ENCODE measurements at places on chromosomes 6 and 20.

- DNase-seq = no peak
Observed at GRCh38 chr20:3673221-3674070, 8.4 kb downstream of the ADAM33 start.

DNA sequence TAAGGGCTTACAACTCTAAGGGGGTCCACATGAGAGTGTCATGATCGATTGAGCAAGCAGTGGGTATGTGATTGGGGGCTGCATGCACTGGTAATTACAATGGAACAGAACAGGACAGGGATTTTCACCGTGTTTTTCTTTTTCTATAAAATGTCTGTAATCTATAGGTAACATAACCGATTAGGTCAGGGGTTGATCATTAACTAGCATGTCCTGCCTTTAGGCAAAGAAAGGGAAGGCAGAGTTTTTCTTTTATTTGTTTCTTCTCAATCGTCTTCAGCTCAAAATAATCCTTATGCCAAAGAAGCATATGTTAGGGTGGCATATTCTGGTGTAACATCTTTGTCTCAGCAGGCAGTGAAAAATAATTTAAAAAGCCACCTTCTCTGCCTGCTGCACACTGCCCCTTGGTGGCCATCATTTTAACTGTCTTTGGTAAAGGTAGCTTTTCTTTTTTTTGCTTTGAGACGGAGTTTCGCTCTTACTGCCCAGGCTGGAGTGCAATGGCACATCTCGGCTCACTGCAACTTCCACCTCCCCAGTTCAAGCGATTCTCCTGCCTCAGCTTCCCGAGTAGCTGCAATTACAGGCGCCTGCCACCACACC is 9.7 kb upstream of the CEP43 start:
- DNase-seq = no peak

GRCh38 chr6:9520417-9521151 is 894.3 kb downstream of the TFAP2A start:
- no peak for DNase-seq

DNA sequence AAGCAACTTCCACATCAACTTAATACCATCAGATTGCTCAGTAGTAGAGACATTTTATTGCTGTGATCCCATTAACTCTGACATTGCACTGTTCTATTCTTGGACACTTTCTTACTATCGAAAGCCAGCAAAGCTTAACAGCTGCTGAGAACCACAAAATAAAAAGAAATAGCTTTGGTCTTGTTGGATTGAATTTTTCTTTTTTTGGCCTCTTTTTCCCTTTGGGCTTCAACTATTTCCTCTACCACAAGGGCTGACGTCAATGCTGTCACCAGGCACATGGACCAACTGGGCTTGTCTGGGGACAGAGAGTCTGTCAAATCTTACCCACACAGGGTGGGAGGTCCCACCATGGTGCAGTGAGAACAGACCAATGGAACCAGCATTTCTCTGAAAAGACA is 63.4 kb upstream of the ENPP5 start:
- DNase-seq = no peak

DNA sequence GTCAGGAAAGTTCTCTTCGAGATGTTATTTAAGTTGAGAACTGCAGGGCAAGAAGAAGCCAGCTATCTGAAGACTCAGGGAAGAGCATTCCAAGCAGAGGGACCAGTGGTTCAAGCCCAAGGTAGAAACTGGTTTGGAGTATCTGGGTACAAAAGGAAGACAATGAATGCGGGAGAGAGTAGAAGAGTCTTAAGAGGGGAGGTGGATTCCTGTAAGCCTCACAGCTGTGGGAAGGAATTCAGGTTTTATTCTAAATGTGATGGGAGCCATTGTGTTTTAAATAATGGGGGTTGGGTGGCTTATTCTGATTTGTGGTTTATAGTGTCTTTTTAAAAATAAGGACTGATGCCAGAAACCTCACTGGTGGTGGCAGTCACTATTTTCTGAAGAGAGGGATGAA is 37.6 kb upstream of the TENT5A start:
- no peak for DNase-seq

- no peak for DNase-seq
Observed at GRCh38 chr20:1946762-1947534, 46.9 kb downstream of the PDYN start.

- DNase-seq = no peak
Observed at GRCh38 chr6:7671581-7671980, 54.3 kb upstream of the BMP6 start.

DNA sequence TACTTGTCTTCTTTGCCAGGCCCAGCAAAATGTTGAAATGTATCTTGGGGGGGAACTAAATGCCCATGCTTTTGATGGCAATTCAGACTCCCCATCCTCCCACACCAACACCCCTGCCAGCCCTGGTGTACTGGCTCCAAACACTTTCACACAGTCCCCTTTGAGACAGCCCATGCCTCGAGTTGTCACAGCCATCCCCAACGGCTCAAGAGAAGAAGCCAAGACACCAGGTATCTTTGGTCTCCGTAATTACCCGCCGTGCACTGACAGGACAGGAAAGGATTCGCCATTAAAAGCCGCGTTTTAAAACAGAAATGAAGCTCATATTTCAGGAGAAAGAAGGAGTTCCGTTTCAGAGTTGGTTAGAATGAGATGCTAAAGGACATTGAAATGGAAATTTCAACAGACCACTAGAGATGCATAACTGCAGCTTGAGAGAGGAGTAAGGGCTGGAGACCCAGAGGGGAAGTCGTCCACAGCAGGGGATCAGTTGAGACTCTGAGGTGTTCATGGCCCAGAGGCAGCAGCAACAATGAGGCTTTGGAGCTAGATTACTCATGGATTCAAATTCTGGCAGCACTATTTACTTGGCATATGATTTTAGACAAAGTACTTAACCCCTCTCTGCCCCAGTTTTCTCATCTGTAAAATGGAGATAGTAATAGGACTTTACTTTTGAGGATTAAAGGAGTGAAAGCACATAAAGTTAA is 63.5 kb upstream of the ADGRF1 start:
- no peak for DNase-seq

DNA sequence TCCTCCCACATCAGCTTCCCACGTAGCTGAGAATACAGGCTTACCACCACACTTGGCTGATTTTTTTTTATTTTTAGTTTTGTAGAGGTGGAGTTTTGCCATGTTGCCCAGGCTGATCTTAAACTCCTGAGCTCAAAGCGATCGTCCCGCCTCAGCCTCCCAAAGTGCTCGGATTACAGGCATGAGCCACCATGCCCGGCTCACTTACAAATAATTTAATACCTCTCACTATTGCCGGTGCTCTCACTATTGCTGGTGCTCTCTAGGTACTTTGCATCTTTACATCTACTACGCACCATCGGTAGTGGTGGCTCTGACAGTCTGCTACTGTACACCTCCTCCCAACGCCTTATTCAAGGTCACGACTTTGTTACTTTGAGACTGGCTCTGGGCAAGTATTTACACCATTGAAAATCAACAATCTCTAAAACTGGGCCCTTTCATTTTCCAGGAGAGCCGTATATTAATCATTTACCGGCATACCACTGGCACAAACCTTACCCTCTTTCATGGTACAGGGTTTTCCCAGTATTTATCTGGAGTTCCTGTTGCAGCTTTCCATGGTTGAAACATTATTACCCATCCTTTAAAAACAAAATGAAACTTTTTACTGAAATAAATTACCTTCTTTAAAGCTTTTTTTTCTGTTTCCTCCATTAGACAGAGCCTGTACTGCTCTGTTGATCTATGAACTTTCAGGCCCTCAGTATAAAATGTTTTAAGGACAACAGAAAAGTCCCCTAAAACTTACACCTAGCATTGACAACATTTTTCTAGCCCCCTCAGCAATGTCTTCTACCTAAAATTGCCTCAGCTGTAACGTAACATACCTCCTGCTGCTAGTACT is 259.6 kb upstream of the PLCB4 start:
- no peak for DNase-seq

DNA sequence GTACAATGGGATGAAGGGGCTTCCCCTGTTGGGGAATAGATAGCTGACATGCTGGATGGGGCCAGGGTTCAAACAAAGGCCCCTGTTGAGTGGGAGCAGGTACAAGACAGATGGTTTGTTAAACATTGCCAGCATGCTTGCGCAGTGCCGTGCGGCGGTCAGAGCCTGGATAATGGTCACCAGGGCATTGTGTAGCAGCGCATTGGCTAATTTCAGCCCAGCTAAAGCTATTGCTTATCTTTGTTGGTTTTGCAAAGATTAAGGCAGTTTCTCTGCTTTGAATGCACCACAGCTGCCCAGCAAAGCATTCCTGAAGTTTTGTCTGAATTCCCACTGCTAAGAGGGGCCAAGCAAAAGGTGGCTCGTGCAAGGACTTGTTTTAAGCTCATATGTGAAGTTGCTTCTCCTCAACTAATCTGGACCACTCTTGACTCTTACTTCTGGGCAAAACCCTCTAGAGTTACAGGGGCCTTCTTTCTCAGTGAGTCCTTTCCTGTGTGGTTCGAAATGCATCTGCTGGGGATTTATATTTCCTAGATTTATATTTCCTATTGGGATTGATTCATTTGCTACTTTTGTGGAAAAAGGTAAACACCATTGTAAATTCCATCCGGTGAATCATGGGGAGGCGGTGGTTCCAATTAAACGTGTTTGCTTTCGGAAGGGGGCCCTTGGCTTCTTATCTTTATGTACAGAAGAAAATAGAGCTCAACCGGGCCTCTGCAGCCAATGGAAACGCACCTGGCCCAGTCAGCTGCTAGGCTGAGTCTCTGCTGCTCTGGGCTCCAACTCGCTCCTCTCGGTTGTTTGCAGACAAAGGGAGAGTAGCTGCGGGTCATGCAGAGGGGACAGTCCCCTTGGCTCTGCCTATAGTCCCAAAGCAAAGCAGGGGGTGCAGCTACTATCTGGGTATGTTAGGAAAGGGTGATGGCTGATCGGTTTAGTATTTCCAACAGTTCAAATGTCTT is 72.1 kb downstream of the FOXA2 start:
- DNase-seq = no peak

- no peak for DNase-seq
Observed at GRCh38 chr6:30884521-30885480, 482 bp downstream of the DDR1 start.

GRCh38 chr6:33174784-33175183 is 17.5 kb downstream of the COL11A2 start:
- DNase-seq = no peak

GRCh38 chr6:21438237-21438985 is 155.1 kb upstream of the SOX4 start:
- DNase-seq = no peak

DNA sequence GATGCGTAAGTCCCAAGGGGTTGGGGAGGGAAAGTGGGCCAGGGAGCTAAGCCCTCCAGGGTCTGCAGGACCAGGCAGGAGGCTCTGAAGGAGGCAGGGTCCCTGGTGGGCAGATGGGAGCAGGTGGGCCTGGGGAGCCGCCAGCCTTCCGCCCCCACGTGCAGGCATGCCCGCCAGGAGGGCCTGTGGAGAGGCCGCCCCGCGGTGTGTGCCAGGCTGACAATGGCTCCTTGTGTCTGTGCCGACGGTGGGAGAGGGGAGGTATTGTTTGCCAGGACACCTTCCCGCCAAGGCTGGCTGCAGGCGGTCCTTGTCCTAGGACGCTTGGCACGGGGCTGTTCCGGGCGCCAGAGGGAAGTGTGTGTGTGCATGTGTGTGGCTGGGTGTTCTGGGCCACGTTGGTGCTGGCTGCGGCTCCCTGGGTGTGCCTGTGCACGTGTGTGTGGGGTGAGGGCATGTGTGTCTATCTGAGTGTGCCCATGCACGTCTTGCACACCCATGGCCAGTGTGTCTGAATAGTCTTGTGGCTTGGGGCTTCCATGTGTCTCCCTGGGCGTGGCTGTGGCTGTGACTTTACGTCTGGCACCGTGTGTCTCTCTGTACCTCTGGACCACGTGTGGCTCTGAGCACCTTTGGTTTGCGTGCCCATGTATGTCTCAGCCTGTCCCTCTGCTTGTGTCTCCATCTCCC is 153.0 kb downstream of the CEBPB start:
- no peak for DNase-seq

GRCh38 chr6:24376871-24377270 is 19.0 kb upstream of the DCDC2 start:
- DNase-seq = no peak

GRCh38 chr6:13378669-13379590 is 50.6 kb upstream of the TBC1D7 start:
- no peak for DNase-seq

GRCh38 chr20:10978713-10979112 is 304.9 kb upstream of the JAG1 start:
- DNase-seq = no peak

DNA sequence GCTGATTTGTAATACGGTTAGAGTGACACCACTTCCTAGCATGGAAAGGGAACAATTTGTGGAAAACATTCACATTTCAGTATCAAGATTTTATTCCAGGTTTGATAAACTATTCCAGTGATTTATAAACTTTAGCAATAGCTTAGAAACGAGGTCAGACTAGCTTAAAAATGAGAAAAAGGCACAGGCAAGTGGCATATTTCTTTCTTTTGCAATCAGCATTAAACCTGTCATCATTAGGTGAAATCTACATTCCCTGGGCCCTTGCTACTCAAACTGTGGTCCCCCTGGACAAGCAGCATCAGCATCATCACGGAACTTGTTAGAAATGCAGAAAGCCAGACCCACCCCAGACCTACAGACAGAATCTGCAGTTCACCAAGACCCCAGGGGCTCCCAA is 29.9 kb downstream of the TBC1D7 start:
- DNase-seq = no peak

DNA sequence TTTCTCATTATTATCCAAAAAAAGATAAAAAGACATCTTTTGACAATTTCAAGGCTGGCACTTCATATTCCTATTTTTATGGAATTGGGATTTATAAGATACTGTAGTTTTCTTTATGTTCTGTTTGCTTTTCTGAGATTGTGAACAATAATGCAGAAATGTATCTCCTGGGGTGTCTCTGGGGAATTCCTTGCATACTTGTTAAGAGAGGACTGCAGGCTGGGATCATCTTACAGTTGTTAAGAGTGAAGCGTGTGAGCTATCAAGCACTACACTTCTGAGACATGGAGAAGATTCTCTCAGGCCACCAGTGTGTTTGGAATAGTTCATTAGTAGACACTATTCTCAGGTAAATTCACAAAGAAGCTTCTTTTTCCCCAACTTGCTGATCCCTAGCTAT is 963.3 kb upstream of the GJE1 start:
- DNase-seq = no peak

GRCh38 chr6:11207199-11207968 is 25.1 kb downstream of the NEDD9 start:
- DNase-seq = no peak

- no peak for DNase-seq
Observed at GRCh38 chr6:15389765-15390723, 144.2 kb downstream of the JARID2 start.

DNA sequence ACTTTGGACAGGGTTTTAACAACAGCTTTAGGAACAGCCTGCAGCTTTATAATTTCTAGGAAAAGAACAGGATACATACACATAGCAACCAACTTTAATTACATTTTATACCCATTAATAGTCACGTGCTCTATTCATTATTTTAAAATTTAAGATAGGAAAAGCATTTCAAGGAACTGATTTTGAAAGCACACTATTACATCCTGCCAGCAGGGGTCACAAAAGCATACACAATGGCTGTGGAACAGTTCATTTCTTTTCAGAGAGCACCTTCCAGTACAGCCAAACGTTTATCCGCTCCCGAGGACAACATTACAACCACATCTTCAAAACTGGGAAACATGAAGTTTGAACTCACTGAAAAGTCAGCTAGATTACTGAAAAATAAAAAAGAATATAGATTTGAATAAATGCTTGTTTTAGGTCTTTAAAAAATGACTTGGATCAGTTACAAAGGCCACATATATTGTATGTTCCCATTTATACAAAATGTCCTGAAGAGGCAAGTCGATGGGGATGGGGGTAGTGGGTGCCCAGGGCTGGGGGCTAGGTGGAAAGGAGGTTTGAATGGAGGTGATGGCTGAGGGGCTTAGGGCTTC is 104.6 kb upstream of the EXOC2 start:
- no peak for DNase-seq
